Left lung (tissue), 14 donors: ENCODE measurements at places on chromosomes 12 and 14. TPM values are rescaled to one million over a fixed set of nuclear protein-coding genes. Genes with fewer than 3 reads are reported as not detected.
A peak's percentile ranks its signal among the peaks of the same experiment; 100 is the strongest.

NID2 gene
- 25.0 TPM for total RNA-seq

DNA sequence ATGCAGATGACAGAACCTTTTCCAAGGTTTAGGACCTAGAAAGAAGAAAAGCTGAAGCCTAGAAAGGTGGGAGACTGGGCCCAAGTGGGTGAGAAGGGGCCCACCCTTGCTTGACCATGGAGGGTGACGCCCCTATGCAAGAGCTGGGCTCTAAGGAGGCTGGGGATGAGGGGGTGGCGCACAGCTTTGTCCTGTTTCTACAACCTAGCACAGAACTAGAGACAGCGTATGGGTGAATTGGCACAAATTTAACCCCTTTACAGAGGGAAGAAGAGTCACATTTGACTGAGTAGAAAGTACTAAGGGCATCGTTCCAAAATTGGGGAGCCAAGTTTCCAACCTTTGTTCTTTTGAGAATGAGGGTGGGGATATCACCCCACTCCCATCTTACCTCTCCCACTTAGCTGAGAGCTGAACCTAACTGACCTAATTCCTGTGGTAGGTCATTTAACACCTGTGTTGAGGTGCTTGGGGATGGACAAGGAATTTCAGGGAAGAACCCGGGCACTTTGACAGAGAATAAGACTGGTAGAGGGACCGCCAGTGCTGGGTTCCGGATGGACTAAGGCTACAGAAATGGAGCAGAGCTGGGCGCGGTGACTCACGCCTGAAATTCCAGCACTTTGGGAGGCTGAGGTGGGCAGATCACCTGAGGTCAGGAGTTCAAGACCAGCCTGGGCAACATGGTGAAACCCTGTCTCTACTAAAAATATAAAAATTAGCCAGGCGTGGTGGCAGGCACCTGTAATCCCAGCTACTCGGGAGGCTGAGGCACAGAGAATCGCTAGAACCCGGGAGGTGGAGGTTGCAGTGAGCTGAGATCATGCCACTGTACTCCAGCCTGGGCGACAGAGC, 5.2 kb downstream of the NFKBIA start:
- no peak for DNase-seq
- H3K4me1 ChIP-seq, result peaks cover 25% of the 10 kb centered on the region
- H3K4me3 ChIP-seq, result no peak overlapping the region
- no peaks in the 10 kb centered on the region for H3K27me3 ChIP-seq
- H3K36me3 ChIP-seq, result peaks cover 41% of the 10 kb centered on the region

DNA sequence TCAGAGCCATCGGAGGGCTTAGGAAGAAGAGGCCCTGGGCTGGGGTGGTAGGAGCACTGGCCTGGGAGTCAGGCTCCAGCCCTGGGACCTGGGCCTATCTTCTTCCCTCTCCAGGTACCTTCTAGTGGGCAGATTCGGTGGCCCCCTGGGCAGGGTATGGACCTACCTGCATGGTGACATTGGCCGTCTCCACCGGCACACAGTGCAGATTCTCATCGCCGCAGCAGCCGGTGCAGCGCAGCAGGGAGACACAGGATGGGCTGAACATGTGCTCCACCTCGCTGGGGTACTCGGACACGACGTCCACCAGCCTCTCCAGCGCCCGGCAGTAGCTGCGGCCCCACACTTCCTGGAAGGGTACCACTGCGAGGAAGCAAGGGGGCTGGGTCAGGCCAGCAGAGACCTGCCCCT, 6.2 kb downstream of the PGF start:
- no peak overlapping the region for H3K4me3 ChIP-seq
- no peak overlapping the region for H3K27ac ChIP-seq
- no peaks in the 10 kb centered on the region for H3K4me1 ChIP-seq

DNA sequence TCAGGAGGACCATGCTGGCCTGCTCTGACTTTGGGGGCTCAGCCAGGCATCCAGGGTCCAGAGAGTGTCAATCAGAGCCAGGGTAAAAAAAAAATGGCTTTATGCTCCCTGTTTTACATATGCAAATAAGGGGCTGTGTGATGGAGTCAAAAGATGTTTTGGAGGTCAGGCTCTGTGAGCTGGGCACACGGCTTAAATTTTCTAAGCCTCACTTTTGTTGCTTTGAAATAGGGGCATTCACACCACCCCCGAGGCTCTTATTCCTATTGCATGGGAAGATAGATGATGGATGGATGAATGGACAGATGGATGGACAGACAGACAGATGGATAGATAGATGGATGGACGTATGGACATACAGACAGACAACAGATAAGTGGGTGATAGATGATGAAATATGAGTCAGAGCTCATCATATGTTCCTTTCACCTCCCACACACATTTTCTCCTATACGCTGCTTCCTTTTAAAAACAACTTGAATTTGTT, 42.7 kb downstream of the RIN3 start:
- no peaks in the 10 kb centered on the region for H3K27me3 ChIP-seq
- peaks cover 47% of the 10 kb centered on the region for H3K4me1 ChIP-seq
- no peaks in the 10 kb centered on the region for H3K36me3 ChIP-seq

DNA sequence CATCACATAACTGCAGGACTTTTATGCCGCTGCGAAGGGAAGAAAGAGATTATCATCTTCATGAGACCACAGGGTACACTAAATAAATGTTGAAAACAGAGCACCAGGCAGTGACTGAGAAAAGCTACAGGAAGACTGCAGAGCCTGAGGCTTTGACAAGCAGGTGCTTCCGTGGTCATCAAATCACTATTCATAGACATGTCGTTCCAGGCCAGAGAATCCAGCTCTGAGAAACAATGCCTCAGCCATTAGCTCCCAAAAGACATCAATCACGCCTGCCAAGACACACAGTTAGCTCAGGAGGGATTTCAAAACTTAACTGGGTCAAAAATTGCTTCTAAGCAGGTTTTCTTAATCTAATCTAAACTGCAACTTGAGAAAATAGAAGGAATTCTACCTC, 47.2 kb upstream of the GARIN6 start:
- H3K27ac ChIP-seq, result no peak overlapping the region
- H3K27me3 ChIP-seq, result no peaks in the 10 kb centered on the region
- H3K4me1 ChIP-seq, result no peaks in the 10 kb centered on the region

GRCh38 chr14:92105893-92106142, 564 bp downstream of the ATXN3 start:
- peak overlapping the region; percentile 96 for H3K27ac ChIP-seq
- no peaks in the 10 kb centered on the region for H3K27me3 ChIP-seq
- peak overlapping the region; percentile 82 for H3K4me3 ChIP-seq
- no peaks in the 10 kb centered on the region for H3K36me3 ChIP-seq
- peaks cover 16% of the 10 kb centered on the region for H3K4me1 ChIP-seq

DNA sequence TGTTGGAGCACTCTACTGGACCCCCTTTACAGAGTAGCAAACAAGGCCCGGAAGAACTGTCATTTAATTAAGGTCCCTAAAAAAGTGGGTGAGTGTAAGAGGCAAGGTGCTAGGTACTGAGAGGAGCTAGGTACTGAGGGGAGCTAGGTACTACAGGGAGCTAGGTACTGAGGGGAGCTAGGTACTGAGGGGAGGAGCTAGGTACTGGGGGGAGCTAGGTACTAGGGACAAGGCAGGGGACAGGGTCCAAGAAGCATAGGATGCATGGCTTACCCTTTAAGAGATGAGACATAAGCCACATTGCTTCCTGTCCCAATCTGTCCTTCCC, 4.9 kb downstream of the KRT5 start:
- no peak overlapping the region for H3K27ac ChIP-seq
- H3K36me3 ChIP-seq, result no peaks in the 10 kb centered on the region

DNA sequence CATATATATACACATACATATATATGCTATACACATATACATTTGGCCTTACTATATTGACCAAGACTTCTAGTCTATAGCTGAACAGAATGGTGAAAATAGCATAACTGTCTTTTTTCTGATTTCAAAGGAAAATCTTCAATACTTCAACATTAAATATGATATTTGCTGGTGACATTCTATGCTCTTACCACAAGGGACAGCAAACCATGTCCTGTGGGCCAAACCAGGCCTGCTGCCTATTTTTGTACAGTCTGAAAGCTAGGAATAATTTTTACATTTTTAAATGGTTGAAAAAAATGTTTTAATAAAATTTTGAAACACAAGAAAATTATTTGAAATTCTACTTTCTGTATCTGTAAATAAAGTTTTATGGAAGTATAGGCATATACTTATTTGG, 63.6 kb downstream of the EML5 start:
- no peaks in the 10 kb centered on the region for H3K27me3 ChIP-seq
- DNase-seq, result no peak
- H3K4me3 ChIP-seq, result no peak overlapping the region
- H3K36me3 ChIP-seq, result no peaks in the 10 kb centered on the region
- no peak overlapping the region for H3K27ac ChIP-seq
- H3K4me1 ChIP-seq, result no peaks in the 10 kb centered on the region

- no peak overlapping the region for H3K4me3 ChIP-seq
- H3K4me1 ChIP-seq, result peaks cover 15% of the 10 kb centered on the region
- no peaks in the 10 kb centered on the region for H3K36me3 ChIP-seq
Observed at GRCh38 chr12:49541911-49542505, 3.2 kb downstream of the KCNH3 start.

GRCh38 chr14:45252366-45253069, 484 bp downstream of the MIS18BP1 start:
- peak overlapping the region; percentile 68 for H3K4me3 ChIP-seq
- H3K36me3 ChIP-seq, result no peaks in the 10 kb centered on the region
- H3K27ac ChIP-seq, result peak overlapping the region; percentile 95

CRADD gene
- 13.0 TPM for total RNA-seq

SLC38A2 gene
- total RNA-seq, result 209 TPM

- no peak overlapping the region for H3K27ac ChIP-seq
- H3K4me1 ChIP-seq, result peaks cover 5% of the 10 kb centered on the region
Observed at GRCh38 chr12:132689227-132689626, 1.8 kb downstream of the PXMP2 start.

DNA sequence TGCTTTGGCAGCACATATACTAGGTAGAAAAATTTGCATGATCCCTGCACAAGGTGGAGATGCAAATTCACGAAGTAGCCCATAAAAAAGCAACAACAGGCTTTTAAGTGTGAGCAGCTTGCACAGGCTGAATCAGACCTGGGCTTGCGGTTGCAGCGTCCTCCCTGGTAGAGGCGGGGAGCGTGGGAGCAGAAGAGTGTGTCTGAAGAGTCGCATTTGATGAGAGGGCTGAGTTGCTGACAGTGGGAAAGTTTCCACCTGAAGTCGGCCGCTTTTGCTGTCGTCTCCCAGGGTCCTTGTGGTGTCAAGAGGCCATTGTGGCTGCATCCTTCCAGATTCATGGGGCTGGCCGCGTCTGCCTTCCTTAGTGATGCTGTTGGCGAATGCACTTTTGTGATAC, 6.2 kb downstream of the AACS start:
- H3K27ac ChIP-seq, result no peak overlapping the region
- H3K27me3 ChIP-seq, result no peaks in the 10 kb centered on the region
- no peak for DNase-seq
- H3K4me3 ChIP-seq, result no peak overlapping the region
- H3K4me1 ChIP-seq, result no peaks in the 10 kb centered on the region

ETFRF1 gene
- 17.1 TPM for total RNA-seq

C3AR1 gene
- 66.4 TPM for total RNA-seq

- no peaks in the 10 kb centered on the region for H3K36me3 ChIP-seq
- H3K27me3 ChIP-seq, result no peaks in the 10 kb centered on the region
- peaks cover 43% of the 10 kb centered on the region for H3K4me1 ChIP-seq
- no peak overlapping the region for H3K27ac ChIP-seq
Observed at GRCh38 chr14:45089813-45090212, 5.9 kb downstream of the PRPF39 start.

CPM gene
- total RNA-seq, result 194 TPM

DNA sequence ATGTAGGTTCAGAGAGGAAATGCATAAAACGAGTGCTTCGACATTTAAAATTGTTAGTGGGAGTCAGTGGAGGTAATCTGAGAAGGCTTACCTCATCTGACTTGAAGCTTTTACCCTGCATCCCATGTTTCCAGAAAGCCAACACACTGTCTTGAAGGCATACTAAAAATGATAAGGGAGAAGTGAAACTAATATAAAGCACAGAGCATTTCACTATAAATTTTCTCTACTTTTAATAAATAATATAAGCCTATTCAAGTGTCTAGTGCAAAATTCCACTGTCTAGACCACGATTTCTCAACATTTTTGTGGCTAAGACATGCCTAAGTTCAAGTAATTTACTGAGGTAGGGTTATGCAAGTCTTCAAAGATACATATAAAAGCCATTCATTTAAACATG, 29.1 kb upstream of the CDKL1 start:
- DNase-seq, result no peak
- no peaks in the 10 kb centered on the region for H3K4me1 ChIP-seq
- H3K4me3 ChIP-seq, result no peak overlapping the region
- no peaks in the 10 kb centered on the region for H3K27me3 ChIP-seq
- no peaks in the 10 kb centered on the region for H3K36me3 ChIP-seq

- H3K4me1 ChIP-seq, result no peaks in the 10 kb centered on the region
- H3K4me3 ChIP-seq, result no peak overlapping the region
- no peaks in the 10 kb centered on the region for H3K36me3 ChIP-seq
- no peak for DNase-seq
- H3K27me3 ChIP-seq, result no peaks in the 10 kb centered on the region
Observed at GRCh38 chr12:97960225-97960624, 497.6 kb downstream of the RMST start.

PTGDR gene
- total RNA-seq, result 0.97 TPM

- no peaks in the 10 kb centered on the region for H3K27me3 ChIP-seq
- DNase-seq, result no peak
- H3K4me1 ChIP-seq, result peaks cover 6% of the 10 kb centered on the region
- no peak overlapping the region for H3K4me3 ChIP-seq
- H3K36me3 ChIP-seq, result no peaks in the 10 kb centered on the region
Observed at GRCh38 chr12:15534874-15535273, 212.6 kb downstream of the PTPRO start.

- H3K27ac ChIP-seq, result no peak overlapping the region
- no peak for DNase-seq
- no peaks in the 10 kb centered on the region for H3K36me3 ChIP-seq
- H3K4me1 ChIP-seq, result no peaks in the 10 kb centered on the region
- no peaks in the 10 kb centered on the region for H3K27me3 ChIP-seq
Observed at GRCh38 chr14:23722675-23723074, 86.5 kb downstream of the DHRS2 start.

DNA sequence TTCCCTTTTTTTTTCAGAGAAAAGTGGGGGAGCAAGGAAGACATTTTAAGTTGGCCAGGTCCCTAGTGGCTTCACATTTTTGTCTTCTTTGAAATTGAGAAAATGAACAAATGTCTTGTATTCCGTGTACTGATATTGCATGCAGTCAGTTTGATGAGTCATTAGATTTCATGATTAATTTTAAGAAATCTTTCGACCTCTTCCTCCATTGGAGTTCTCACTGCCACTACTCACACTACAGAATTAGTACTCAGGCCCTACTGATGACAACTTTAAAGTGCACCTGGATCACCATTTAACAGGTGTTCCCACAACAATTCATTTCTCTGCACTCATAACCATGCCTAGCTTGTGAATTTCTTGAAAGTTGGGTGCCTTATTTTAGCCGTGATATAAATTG, 50.5 kb downstream of the SAMD4A start:
- H3K4me3 ChIP-seq, result no peak overlapping the region
- no peaks in the 10 kb centered on the region for H3K36me3 ChIP-seq
- DNase-seq, result no peak
- H3K4me1 ChIP-seq, result no peaks in the 10 kb centered on the region

GRCh38 chr12:1698720-1699119, 7.8 kb downstream of the ADIPOR2 start:
- H3K4me3 ChIP-seq, result no peak overlapping the region
- no peak overlapping the region for H3K27ac ChIP-seq
- no peaks in the 10 kb centered on the region for H3K4me1 ChIP-seq
- H3K36me3 ChIP-seq, result no peaks in the 10 kb centered on the region
- no peak for DNase-seq

GRCh38 chr14:102931580-102932285, 9.3 kb downstream of the AMN start:
- no peak overlapping the region for H3K4me3 ChIP-seq
- H3K27me3 ChIP-seq, result peaks cover 57% of the 10 kb centered on the region
- DNase-seq, result no peak
- no peak overlapping the region for H3K27ac ChIP-seq
- peaks cover 21% of the 10 kb centered on the region for H3K4me1 ChIP-seq

GRCh38 chr12:104258476-104259067, 43.0 kb downstream of the TXNRD1 start:
- no peak for DNase-seq
- H3K27me3 ChIP-seq, result no peaks in the 10 kb centered on the region
- H3K36me3 ChIP-seq, result no peaks in the 10 kb centered on the region
- H3K27ac ChIP-seq, result no peak overlapping the region

TAS2R7 gene
- total RNA-seq, result not detected
